Stromal cell of bone marrow (primary cell): ENCODE measurements at places on chromosomes 11 and 22.

- DNase-seq: no peak
Observed at GRCh38 chr11:67584205-67584880, 731 bp downstream of the GSTP1 start.

- DNase-seq: no peak
Observed at GRCh38 chr11:121429556-121429955, 22.6 kb upstream of the SORL1 start.

DNA sequence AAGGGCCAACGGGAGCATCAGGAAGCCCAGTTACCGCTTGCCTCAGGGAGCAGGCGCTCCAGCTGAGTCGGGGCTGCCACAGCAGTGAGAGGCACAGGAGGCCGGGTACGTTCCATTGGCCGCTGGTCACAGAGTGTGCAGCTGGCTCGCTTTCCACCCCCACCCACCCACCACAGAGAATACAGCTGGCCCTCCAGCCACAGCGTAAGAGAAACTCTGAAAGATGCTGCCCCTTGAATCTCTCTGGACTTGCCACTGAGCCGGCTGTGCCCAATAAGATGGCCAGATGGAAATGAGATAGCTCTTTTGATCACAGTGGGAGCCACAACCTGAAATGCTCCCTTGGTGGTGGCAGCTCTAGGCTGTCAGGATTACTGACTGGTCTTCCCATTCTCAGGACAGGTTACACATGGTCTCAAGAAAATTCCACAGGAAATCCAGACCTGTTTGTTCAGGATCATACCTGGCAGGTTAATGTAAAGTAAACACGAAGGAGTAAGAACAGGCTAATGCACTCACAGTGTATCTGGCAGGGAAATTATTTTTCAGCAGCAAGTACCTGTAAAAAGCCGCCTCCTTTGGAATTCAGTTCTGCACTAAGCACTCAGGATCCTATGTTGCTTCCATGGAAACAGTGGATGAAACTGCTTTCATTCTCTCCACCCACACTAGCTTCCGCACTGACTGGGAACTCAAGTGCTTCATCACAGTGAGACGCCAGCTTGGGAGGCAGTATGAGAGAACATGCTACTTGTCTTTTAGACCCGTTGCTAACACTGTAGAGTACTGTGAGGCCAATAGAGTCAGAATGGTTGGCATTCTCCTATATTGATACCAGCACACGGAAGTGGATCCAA lies 16.5 kb downstream of the SIAE start:
- DNase-seq: no peak

DNA sequence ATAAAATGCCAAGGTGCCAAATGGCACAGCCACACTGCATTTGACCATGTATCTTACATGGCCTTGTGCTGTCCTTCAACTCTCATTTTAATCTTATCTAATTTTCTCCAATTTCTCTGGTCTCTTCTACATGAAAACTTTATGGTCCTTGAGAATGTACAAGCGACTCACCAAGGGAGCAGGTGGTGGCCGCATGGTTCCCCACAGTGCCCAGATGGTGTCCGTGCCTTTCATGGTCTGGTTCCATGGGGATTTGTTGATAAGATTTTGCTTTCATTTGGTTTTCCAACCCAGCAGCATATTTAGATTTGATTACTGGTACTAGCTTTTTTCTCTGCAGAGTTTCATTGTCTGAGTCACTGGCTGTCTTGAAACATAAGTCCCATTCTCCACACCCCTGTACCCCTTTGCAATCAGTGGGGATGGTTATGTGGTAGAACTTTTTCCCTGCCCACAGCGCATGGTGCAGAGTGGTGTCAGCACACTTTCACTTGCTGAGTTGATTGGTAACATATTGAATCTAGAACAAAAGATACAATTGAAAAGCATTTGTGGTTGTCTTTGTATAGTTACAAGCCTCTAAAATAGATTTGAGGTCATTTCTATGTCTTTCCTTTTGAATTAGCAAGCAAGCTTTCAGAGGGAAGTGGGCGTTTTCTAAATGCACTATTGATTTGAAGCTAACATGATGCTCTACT lies 24.1 kb downstream of the ZNRF3 start:
- DNase-seq: no peak

DNA sequence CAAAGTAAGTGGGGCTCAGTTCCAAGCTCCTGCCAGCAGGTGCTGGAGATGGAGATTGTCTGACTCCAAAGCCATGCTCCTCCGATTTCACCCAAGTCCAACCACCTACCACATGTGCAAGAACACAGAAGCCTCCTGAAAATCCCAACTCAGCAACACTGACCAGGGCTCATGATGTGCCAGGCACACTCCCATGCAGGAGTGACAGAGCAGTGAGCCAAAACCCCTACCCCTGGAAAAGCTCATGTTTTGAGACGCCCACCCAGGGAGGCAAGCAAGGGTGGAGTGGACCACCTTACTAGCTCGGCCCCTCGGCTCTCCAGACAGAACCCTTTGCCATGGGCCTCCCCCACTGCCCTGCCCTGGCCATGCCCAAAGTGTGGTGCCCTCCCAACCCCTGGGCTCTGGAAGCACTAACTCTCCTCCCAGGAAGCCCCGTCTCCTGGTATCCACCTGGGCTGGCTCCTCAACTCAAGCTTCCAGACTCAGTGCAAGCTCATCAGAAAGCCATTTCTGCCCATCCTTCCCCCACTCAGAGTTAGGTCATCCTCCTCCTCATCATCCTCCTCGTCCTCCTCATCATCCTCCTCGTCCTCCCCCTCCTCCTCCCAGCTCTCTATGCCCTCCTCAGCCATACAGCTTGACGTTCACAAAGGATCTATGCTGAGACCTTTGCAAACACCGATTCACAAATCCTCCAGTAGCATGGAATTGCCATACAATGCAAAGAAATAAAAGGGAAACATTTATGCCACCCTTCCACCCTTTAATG lies 154.9 kb downstream of the MPPED1 start:
- no peak for DNase-seq

GRCh38 chr11:94873916-94874540 lies 99.3 kb downstream of the CWC15 start:
- DNase-seq: no peak

- no peak for DNase-seq
Observed at GRCh38 chr11:74100735-74101134, 70.1 kb downstream of the C2CD3 start.

GRCh38 chr11:97567801-97568200 lies 1178.0 kb downstream of the JRKL start:
- DNase-seq: no peak

- DNase-seq: no peak
Observed at GRCh38 chr11:106925245-106925644, 93.0 kb downstream of the GUCY1A2 start.

GRCh38 chr11:8100158-8100557 lies 19.1 kb downstream of the TUB start:
- no peak for DNase-seq

- no peak for DNase-seq
Observed at GRCh38 chr11:12565406-12565805, 108.8 kb upstream of the TEAD1 start.
